Diencephalon (tissue), 1 donor: ENCODE measurements at places on chromosomes 4 and X. TPM values are rescaled to one million over a fixed set of nuclear protein-coding genes. Genes with fewer than 3 reads are reported as not detected.

GNRHR gene
- total RNA-seq: 0.23 TPM

MAGEA2B gene
- not detected for total RNA-seq

MAP3K15 gene
- 0.46 TPM for total RNA-seq

CT83 gene
- total RNA-seq: not detected

ARHGAP36 gene
- total RNA-seq: 8.5 TPM

RBM41 gene
- 25.6 TPM for total RNA-seq

TNMD gene
- 0.23 TPM for total RNA-seq

TRAM1L1 gene
- total RNA-seq: 24.5 TPM
